ENCODE measurements at places on chromosomes 7 and 10.

- no peak for DNase-seq
These were observed 30.3 kb upstream of the IL6 start for GRCh38 chr7:22696541-22697228.

- DNase-seq: no peak
These were observed 77.3 kb upstream of the AKR1E2 start for GRCh38 chr10:4748491-4749270.

GRCh38 chr7:121385800-121386179 is 10.3 kb downstream of the FAM3C start:
- DNase-seq: no peak

DNA sequence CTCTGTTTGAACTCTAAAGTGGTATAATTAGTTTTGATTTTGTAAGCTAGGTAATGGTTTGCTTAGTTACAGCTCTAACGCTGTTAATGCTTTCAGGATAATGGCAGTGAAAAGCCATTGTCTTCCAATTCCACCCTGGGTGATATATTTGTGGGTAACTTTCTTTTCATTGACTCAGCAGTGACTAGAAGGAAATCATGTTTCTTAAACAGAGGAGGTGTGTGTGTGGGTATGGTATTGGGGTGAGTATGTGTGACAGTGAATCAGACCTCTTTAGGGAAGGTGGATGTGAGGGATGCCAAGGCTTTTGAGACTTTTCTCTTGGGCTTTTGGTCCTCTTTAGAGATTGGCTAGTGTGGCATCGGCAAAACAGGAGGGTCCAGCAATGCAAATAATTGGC is 13.6 kb downstream of the ENTPD7 start:
- no peak for DNase-seq

DNA sequence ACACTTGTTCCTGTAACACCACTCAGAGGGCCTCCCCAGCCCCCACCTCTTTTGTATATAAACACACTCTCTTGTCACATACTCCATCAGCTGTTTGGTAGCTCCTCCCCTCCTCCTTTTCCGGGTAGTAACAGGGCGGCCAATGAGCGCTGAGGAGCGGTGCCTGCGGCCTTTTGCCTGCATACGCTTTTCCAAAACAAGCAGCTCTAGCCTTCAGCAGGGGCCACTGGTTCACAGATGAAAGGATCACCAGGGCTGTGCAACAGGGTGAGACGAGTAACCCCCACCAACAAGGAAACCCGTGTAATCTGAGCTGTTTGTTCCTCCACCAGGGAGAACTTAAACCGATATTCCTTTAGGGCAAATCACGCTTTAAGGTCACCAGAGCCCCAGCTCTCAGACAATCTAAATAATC is 3.9 kb downstream of the UBE2H start:
- DNase-seq: peak; percentile 53

- DNase-seq: no peak
These were observed 375.8 kb downstream of the MDFIC start for GRCh38 chr7:115297656-115298055.

- DNase-seq: no peak
These were observed 256.0 kb upstream of the MKI67 start for GRCh38 chr10:128382225-128382624.

- DNase-seq: no peak
These were observed 23.5 kb upstream of the ORC5 start for GRCh38 chr7:104231054-104232046.

- DNase-seq: no peak
These were observed 177.4 kb downstream of the HECW1 start for GRCh38 chr7:43289826-43290225.

GRCh38 chr7:47783456-47784223 is 164.6 kb downstream of the PKD1L1 start:
- DNase-seq: no peak

DNA sequence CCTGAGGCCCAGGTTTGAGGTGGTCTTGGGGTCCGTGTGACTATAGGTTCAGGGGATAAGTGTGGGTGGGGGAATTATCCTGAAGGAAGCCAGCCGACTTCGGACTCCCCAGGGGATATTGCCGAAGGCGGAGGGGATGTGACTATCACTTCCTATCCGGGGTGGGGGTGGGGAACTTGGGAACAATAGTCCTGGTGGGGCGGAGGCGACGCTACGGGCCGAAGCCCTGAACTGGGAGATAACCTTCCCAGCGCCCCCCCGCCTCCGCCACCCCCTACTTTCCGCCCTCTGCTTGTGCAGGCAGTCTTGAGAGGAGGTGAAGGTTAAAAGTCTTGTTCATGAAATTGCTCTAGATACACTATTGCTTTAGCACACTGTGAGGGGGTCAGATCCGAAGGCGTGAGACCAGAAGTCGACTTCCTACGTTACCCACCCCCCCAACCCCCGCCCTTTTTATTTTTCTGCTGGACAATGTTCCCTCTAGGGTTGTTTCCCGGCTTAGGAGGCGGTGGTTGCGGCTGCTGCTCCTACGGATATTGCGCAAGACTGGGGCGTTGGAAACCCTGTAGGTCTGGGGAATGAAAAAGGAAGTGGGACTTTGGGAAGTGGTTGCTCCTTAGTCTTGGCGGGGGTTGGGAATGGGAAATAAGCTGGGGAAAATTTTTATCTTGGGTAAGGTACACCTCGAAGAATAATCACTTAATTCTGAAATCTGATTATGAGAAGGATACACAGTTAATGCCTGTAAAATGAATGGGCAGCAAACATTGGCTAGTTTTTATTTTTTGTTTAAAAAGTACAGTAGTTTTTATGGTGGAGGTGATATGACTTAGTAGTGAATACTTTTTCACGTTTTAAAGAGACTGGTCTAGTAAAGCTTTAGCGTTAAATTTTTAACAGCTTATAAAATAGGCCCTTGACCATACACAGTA is 1.5 kb downstream of the PTPN12 start:
- DNase-seq: no peak

DNA sequence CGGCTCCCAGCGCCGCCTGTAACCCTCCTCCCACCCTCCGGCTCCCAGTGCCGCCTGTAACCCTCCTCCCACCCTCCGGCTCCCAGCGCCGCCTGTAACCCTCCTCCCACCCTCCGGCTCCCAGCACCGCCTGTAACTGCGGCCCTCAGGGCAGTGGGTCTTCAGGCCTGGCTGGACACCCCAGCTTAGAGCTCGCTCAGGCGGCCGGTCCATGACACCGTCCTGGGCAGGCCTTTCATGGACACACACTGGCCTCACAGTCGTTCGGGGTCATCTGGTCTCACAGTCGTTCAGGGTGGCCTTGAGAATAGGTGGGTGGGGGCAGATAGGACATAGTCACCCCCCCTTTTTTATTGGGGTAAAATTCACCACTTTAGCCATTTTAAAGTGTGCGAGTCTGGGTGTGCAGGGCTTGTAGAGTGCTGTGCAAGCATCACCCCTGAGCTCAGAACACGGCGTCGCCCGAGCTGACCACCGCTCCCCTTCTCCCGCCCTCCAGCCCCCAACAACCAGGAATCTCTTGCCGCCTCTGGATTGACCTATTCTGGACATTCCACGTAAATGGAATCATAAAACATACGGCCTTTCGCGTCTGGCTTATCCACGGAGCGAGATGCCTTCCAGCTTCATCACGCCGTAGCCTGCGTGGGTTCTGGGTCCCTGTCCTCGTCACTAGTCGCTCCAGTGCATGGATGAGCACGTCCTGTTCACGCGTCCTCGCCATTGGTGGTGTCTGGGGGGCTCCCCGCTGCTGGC is 41.1 kb upstream of the CFAP46 start:
- DNase-seq: no peak

DNA sequence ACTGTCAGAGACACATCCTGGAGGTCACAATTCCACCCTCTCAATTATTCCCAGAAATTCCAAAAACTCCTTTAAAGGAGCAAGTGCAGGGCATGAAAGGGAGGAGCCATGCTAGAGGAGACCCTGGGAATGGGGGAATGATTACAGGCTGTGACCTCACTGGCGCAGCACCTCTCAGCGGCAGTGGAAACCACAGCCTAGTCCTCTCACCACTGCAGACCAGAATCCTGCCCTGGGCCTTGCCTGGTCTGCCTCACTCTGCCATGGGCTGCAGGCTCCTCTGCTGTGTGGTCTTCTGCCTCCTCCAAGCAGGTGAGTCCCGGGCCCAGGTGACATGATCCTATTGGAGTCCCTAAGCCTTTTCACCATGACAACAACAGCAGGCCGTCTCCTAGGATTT is 50.5 kb upstream of the PRSS58 start:
- no peak for DNase-seq

DNA sequence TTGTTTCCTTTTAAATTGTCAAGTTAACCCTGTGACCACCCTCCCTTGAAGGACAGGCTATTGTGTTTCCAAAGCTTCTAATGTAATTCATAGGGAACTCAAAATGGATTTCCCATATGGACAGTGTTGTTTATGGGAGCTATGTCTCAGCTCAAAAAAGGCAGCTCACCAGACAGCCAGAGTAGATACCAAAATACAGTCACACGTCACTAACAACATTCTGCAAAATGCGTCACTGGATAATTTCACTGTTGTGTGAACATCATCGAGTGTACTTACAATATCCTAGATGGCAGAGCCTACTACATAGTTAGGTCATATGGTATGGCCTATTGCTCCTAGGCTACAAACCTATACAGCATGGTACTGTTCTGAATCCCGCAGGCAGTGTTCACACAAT is 97.4 kb downstream of the AVL9 start:
- no peak for DNase-seq

- DNase-seq: no peak
These were observed 100.0 kb downstream of the MTERF1 start for GRCh38 chr7:91780521-91780920.

DNA sequence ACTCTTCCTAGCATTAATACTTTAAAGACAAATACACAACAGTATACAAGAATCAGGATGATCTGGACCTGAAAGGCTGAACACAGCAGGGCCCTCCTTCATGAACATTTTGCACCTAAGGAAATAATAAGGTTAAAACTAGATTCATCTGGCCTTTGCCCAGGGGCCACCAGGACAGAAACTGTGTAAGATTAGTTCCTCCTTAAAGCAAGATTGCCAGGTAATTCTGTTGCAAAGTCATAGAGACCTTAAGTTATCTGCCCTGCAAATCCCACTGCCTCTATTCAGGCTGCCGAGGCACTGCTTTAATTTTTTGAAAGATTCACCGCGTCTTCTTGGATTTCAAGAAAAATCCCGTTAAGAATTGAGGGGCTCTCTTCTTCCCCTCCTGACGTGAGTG is 1.6 kb upstream of the KIAA1217 start:
- no peak for DNase-seq

DNA sequence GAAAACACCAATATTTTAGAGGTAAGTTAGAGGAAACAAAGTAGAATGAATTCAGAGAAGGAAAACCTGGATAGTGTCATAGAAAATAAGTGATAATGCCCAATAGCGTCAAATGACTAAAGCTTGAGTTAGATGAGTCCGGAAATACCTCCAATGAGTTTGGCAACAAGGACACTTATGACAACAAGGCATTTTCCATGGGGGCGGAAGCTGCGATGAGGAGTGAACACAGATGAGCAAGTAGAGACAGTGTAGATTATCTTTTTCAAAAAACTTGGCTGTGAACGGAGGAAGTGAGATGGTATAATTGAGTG is 383 bp upstream of the R3HCC1L start:
- DNase-seq: no peak

DNA sequence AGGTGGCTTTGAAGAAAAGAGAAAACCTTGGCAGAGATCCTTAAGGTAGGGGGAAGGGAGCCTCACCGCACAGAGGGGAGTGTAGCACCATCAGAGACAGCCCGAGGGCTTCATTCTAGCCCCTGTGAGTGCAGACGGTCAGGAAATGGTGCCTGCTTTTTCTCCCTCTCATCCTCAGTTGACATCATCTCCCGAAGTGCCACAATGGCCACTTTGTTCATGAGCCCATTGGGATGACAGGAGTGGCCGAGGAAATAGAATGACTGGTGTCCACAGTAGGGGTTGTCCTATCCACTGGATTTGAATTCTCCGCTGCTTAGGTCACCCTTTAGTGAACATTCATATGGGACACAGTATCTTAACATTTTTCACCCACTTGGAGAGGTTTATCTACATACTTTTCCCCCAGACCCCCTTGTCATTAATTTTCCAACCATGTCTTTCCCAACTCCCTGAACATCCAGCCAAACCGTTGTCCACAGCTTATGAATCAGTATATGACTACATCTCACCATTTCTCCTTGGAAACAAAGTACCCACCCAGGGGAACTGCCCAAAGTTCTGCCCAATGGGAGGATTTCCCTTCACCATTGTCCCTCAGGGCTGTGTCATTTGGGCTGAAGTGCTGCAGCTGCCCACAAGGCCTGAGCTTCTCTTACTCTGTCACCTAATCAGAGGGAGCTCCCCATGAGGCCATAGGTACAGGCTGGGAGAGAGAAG is 108.8 kb downstream of the ADCY1 start:
- no peak for DNase-seq

DNA sequence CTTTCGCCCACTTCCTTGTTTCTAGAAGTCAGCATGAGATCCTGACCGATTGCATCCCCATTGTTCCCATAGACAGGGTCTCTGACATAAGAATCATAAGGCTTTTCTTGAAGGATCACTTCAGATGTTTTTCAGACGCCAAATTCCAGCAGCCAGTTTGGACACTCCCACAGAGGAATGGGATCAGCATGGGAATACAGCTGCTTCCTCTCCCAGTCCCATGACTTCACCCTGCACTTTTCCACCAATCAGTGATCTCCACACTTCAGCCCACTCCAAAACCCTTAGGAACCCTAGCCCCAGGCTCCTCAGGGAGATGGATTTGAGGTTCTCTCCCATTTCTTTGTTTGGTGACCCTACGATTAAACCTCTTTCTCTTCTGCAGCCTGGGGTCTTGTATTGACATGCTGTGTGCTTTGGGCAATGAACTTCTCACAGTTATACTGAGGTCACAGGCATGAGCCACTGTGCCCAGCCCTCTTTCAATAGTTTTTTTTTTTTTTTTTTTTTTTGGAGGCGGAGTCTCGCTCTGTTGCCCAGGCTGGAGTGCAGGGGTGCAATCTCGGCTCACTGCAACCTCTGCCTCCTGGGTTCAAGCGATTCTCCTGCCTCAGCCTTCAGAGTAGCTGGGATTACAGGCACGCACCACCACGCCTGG is 52.8 kb upstream of the CHST3 start:
- no peak for DNase-seq

DNA sequence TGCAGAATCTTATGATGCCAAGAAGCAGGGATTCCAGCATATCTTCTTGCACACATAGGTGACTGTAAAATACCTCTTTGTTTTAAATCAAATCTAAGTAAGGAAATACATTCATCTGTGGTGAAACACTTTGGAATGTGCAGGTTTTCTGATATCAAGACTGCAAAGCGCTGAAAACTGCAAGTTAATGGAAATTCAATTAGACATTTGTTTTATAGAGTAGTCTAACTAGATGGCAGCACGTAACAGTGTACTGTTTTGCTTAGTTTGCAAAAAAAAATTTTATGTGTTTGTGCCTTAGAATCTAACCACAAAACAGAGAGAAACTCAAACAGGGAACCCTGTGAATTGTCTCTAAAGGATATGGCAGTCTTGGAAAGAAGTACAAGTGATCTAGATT is 259.2 kb downstream of the HDAC9 start:
- no peak for DNase-seq

- no peak for DNase-seq
These were observed 100.4 kb upstream of the DDC start for GRCh38 chr7:50665403-50666123.

GRCh38 chr10:78566284-78567111 is 502.3 kb upstream of the ZMIZ1 start:
- DNase-seq: no peak

GRCh38 chr7:135713836-135714470 is 14.0 kb downstream of the SLC13A4 start:
- DNase-seq: no peak

Data from stimulated activated CD8-positive, alpha-beta memory T cell treated with anti-CD3 and anti-CD28 coated beads, Interleukin-7, amount 100 ng/mL, for 48 hours (primary cell).